ENCODE measurements at places on chromosomes 4 and X.

DNA sequence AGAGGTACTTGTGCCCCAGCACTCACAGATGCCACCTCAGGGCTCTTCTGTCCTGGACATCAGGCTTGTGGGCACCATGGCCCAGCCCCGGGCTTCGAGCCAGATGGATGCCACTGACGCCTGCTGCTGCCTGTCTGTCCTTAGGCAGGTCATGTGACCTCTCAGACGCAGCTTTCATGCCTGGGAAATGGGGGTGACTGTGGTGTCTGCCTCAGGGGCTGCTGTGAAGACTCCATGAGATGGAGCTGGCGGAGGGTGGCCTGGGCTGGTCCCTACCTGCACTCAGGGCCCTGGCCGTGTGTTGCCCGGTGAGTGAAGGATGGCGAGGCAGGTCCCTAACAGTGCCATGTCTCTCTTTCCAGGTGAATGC, 6.5 kb downstream of the CPZ start:
- no peak for DNase-seq

GRCh38 chrX:88828011-88828410, 81.0 kb downstream of the CPXCR1 start:
- DNase-seq, result no peak

DNA sequence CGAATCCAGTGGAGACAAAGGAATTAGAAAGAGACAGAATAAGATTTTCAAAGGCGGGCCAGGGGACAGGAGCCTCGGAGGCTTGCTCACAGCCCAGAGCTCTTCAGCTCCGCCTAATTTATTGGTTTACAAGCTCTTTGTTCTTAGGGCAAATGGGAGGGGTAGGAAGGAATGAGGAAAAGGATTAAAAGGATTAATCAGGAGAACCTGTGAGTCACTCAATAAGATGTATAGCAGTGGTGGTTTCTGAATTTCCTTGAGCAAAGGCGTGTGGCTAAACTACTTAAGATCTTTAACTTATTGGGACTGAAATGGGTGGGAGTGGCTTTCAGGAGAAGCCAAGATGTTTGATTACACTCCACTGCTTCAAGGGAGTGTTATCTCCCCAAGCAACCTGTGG, 456.0 kb upstream of the SPANXN1 start:
- DNase-seq, result no peak

DNA sequence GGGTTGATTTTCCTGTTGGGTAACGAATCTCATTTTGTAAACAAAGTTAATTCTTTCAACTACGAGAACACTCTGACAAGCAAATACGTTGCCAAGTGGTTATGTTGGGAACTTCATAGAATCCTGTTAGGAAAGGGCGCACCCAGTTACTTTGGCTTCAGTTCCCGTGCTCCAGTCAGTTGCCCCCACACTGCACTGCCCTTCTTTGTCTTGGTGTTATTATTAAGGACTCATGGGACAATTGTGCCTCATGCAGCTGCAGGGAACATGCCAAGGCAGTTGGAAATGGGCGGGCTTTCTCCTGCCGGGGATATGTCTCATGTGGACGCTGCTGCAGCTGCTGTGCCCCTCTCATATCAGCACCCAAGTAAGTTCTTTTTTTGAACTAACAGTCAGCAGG, 28.9 kb downstream of the OFD1 start:
- DNase-seq, result no peak

- no peak for DNase-seq
Observed at GRCh38 chr4:98976716-98977115, 18.8 kb upstream of the METAP1 start.

DNA sequence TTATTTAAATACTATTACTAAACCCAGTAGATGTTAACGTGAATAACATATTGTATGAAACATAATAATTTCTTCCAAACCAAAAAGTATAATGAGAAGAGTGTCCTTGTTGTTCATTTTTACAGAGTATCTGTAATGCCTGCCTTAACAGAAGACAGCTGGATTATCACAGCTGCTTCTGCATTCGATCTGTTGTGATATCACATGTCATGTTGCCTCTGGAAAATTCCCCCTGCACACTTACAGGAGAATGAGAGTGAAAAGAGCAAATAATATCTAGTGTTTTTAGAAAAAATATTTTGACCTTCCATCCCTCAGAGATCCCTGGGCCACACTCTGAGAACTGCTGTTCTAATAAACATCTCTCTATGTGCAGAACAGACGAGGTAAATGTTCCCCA, 240.1 kb upstream of the NOCT start:
- DNase-seq, result no peak

GRCh38 chr4:41104155-41104554, 110.2 kb downstream of the APBB2 start:
- no peak for DNase-seq

Data from stimulated activated CD8-positive, alpha-beta memory T cell treated with anti-CD3 and anti-CD28 coated beads, Interleukin-7, amount 100 ng/mL, for 48 hours (primary cell).